ENCODE measurements at places on chromosomes 3 and 15.
A peak's percentile ranks its signal among the peaks of the same experiment; 100 is the strongest.

DNA sequence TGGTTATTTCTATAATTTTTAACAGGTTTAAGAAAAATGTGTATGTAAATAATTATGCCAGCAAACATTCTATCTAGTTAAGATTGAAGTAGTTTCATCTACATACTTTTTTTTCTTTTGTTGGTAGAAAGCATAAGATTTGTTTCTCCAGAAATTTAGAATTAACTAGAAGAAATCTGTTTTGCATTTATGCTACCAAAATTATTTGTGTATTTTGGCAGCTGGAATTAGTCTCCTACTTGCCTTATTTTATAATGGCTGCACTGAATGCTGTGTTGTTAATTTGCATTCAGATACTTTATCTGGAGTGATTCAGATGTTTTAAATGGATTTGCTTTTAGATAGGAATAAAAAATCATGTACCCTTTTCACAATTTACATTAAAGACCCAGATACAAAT, 100.2 kb upstream of the NAALADL2 start:
- DNase-seq, result no peak

- no peak for DNase-seq
Measured at GRCh38 chr3:71303627-71304200, 279.8 kb downstream of the FOXP1 start.

DNA sequence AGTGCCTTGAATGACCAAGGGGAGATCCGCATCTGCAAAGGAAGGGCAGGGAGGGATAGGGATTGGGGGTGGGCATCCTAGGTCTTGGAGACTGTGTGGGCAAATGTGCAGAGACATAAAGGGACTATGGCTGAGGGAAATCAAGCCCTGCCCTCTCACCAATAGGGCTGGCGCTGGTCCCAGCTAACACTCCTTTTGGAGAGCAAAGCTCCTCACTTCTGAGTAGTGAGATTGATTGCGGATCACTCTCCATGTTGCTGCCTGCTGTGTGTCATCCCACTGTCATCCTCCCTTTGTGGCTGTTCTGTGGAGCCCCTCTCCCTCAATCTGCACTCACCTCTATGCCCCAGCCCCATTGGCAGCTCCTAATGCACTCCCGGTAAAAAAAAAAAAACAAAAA, 2.2 kb upstream of the CELSR3 start:
- DNase-seq, result no peak

DNA sequence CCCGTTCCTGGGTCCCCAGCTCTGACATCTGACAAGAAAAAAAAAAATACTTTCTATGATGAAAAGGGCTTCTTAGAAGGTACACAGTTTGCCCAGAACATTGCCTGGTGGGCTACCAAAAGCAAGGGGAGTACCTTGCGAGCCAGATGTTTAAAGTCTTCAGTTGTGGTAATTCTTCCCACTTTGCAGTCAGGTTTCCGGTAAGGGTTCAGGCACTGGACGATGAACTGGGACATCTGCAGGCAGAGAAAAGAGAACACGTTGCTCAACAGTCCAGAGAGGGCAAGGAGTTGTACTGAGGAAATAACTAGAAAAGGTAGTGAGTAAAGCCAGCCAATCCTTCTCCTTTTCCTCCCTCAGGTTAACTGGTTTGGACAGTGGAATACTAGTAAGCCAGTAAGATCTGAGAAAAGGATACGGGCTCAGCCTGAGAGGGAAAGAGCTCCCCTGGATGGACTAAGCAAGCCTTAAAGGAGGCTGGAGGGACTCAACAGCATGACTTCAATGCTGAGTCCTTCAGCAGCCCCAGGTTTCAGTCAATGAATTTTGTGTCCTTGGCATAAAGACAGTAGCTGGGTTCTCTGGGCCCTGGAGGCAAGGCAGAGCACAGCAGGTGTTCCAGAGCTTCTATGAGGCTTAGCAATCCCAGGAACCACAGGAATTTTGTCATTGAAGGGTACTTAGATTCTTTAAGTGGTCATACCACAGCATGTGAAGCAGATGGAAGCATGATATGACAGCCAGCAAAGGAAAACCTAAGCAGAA, 38.2 kb downstream of the NBEAL2 start:
- peak; percentile 67 for DNase-seq

GRCh38 chr3:181619897-181620296, 91.8 kb upstream of the SOX2 start:
- DNase-seq, result no peak

- DNase-seq, result no peak
Measured at GRCh38 chr3:153099131-153099530, 62.9 kb upstream of the RAP2B start.

GRCh38 chr15:34620814-34621213, 37.4 kb upstream of the GOLGA8B start:
- DNase-seq, result no peak

DNA sequence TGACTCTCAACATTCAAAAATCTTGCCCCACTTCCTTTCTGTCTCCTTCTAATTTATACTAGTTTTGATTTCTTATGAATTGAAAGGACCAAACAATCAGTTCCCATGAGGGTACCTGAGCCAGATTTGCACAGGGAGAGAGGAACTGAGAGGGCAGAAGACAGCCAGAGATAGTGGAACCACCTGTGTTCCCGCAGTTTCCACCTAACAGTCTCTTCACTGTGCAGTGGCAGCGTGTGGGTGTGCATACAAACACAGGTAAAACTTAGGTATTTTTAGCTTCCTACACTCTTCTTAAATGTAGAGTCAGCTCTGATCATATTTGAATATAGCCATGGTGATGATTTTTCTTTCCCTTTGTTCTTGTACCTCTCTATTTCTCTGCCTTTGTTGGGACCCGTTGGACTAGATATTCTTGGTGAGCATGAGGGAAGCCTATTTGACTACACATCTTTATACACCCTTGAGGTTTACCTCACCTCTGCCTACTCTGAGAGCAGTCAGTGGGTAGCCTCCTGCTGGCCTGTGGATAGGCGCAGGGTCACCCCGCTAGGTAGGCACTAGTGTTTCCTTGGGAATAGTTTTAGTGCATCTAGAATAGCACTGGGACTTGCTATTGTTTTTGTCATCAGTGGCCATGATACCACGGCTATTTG, 58.8 kb downstream of the MAP3K13 start:
- no peak for DNase-seq

GRCh38 chr15:68610825-68611224, 32.0 kb downstream of the CORO2B start:
- DNase-seq, result no peak

DNA sequence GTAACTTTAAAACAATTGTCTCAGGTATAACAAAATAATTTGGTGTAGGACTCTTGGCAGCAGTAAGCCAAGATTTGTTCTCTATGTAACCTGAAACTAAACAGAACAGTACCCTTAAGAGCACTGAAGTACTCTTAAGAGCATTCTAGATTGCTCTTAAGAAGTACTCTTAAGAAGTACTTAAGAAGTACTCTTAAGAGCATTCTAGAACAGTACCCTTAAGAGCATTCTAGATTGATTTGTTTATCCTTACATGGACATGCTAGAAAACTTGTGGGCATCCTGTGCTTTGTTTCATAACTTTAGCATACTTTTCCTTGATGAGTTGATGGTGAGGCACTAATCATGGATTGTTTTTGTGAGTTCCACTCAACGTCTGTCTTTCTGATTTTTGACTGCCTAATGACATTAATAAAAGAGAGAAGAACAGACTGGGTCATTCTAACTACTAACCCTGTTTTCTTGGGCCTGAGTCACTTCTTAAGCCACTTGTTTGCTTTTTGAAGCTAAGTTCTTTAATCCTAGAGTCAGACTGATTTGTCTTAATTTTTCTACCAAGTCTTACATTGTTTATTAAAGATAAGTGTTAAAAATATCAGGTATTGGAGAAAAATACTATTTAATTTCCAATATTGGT, 57.2 kb upstream of the UTS2B start:
- DNase-seq, result peak; percentile 27

DNA sequence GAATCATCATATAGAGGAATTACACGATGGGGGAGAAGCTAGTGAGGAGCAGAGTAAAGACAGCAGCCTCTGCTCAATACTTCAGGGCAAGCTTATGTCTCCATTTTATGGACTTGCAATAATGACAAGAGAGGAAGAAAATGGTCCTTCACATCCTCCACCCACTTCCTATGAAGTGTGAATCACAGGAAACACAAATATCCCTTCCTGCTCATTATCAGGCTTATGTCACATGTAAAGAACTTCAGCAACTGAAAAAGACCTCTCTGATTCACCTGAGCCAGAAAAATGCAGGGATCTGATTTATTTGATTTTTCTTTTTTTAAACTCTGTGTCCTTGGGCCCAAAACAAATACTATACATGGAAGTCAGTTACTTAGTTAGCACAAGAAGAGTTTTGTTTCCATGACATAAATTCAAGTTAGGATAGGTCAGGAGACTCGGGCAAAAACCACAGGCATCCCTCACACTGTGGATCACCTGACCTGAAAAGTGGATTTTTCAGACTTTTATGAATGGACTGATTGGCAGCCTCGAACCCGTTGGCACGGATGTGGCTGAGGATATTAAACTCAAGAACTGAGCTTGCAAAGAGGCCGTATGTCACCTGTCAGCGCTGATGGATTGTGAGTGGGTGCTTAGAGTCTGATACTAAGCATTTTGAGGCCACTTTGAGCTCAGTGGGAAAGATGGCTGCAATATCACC, 620.8 kb upstream of the MDFIC2 start:
- no peak for DNase-seq

DNA sequence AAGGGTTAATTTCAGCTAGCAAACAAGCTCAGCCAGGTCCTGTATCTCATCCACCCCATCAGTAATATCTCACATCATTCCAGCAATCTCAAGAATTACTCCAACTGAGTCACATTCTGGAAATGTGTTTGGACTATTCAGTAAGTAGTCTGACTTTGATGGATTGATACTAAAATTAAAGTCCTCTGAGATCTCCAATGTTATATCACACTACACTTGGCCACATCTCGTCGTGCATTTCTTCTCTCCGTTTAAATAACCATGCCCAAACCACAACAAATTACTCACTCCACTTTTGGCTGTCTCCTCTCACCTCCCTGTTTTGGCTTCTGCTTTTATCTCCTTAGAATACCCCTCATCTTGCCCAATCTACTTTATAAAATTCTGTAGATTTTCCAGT, 292.2 kb downstream of the PYDC2 start:
- DNase-seq, result peak; percentile 15

DNA sequence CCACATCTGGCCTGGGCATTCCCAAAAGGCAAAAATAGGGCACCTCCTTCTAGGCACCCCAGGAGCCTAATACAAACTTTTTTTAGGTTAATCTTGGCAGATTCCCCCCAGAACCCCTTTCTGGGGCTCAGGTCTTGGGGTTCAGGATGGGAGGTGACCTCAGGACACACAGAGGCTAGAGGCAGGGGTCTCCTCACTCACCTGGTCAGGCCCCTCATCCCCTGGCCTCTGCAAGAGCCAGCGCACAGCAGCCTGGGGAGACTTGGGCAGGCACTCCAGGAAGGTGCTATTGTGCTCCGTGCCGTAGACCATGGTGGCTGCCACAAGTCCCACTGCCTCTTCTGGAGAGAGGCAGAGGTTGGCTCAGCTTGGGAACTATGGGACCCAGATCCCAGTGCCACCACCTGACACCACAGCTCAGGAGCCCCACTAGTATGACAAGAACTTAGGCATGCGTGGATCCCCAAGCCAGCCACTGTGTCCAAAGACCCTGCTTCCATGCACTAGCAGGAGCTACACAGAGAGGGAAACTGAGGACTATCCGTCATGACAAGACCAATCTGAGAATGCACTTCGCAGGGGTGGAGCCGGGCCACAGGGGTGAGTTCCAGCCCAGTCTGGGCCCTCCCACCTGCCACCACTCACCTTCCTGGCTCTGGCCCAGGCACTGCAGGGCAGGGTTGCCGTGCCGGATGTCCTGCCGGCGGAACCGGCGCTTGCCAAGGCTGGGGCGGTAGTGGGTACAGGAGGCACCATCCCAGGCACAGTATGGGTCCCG, 7.4 kb downstream of the SEMA3G start:
- DNase-seq, result no peak

DNA sequence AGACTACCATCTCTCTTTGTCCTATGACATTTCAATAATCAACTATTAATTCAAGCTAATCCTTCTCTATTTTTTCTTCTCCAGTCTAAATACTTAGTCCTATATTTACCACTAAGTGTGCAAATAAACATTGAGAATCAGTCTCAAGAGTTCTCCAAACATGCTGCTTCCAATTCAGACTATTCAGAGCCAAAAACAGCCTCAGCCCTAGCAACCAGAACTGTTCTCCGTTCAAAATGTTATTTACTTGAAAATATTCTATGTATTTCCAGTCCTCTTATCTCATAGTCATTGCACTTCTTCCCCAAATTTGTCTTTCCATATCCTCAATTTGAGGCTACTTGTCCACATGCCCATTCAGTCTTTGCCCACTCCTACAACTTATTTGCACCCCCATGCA, 805.5 kb downstream of the IGSF11 start:
- DNase-seq, result no peak

GRCh38 chr15:22981051-22981840, 1.1 kb upstream of the CYFIP1 start:
- DNase-seq, result no peak

DNA sequence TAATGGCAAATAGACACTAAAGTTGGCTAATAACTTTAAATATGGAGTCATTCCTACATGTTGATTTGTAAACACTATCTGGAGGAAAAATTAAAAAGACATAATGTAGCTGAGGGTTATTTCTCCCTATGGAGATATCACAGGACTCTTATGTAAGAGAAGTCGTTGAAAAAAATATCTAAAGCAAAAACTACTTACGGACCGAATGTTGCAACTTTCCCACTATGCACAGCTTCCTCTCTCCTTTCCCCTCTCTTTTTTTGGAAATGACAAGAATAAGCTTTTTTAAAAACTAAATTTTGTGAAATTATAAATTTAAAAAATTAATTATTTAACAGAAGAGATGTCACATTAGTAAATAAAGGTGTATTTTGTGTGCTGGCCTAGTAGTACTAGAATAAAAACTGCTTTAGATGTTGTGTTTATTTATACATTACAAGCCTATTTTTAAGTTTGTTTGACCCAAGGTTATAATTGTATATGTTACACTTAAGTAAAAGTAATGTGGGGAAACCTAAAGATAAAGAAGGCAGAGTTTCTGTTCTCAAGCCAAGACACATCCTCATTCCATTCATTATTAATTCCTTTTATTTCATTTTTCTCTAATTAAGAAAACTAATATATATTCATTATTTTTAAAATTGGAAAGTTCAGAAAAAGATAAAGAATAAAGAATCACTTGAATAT, 20.7 kb upstream of the PPARG start:
- no peak for DNase-seq

GRCh38 chr15:88538972-88539371, 7.5 kb downstream of the DET1 start:
- no peak for DNase-seq

GRCh38 chr3:140088513-140088912, 153.5 kb downstream of the CLSTN2 start:
- no peak for DNase-seq

DNA sequence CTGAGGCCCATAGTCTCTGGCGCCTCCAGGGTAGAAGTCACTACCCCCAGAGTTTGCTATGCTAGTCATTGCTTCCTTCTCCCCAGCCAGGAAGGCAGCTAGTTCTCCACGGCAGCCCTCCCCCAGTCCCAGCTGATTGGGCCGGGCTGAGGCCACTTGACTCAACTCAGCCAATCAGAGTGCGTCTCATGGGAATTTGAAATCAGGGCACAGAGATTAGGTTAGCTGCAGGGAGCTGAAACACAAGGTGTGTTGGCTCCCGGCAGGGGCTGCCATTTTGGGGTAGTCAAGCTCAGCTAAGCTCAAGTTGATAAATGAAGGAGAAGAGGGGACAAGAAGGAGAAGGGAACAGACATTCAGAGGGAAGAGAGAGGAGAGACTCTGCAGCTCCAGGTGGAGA, 32.8 kb downstream of the LINGO1 start:
- no peak for DNase-seq

All from astrocyte of the spinal cord (primary cell).